ENCODE measurements at places on chromosomes 2 and 18.

- peak; percentile 4 for DNase-seq
Measured at GRCh38 chr2:152525277-152525838, 190.4 kb downstream of the FMNL2 start.

GRCh38 chr2:169511818-169512217 lies 2.3 kb downstream of the KLHL41 start:
- DNase-seq = peak; percentile 46

DNA sequence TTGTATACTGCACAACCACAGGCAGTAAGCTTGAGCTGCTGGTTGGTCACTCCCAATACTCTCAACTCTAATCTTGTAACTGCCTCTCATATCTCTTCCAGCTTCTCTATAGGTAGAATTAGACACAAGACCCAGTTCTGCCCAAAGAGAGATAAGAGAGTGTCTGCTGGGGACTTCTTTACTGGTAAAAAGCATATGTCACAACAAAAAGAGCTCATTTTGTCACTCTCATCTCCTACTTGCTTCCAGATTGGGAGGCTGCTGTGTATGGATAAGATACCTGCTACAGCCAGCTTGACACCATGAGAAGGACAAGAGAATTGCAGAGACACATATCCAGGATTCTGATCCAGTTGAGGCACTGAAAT lies 165.2 kb downstream of the PTH2R start:
- DNase-seq = no peak

DNA sequence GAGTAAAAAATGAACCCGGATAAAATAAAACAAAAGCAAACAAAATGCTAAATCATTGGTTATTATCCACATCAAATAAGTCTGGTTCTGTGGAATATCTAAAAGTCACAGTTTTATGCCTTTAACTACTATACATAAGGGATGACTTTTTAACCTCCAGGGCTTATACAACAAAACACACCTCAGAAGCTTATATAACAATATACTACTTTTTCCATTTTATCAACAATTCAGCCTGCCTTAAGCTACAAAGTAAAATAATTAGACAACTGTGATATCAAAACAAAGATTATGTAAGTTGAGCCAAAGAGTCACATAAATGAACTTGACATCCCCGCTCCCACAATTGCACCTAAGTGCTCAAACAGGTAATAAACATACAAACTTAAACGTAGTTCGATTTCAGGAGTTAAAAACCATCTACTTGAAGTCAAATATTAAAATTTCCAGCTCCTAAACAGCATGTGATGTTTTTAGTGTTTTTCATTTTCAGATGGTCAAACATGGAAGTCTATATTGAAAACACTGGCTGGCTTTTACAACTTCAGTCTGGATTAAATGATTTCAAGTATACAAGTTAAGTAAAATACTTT lies 54.7 kb downstream of the ATIC start:
- no peak for DNase-seq

- peak; percentile 70 for DNase-seq
Measured at GRCh38 chr2:166057370-166058164, 70.3 kb downstream of the SCN1A start.

DNA sequence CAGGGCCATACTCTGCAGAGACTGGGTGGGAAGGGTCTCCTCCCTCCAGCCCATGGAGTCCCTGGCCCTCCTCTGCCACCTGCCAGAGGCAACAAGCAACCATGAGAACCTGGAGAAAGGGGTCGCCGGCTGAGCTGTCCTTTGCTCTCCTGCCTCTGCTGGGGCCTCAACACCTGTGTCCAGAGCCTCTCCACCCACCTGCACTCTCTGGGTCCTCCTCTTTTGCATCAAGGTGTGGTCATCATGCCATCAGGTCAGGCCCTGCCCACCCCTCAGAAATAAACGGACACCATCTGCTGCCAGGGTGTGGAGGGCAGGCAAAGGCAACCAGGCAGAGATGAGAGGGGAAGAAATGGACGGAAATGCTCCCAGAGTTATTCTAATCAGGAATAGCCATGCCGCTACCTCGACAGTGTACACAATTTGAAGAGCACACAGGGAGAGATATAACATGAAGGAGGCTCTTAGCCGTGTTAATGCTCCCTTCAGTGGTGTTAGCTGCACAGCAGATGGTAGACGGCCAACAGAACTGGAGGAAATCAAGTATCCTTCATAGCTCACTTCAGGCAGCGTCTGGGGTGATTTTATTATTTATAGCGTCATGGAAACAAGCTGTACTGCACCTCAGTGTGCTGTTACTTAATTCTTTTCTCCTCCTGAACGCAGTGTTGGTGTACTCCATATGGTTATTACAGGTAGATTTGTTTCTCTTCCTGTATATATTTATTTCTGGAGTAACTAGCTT lies 247.9 kb downstream of the TSN start:
- peak; percentile 34 for DNase-seq

GRCh38 chr18:75208155-75208835 lies 644 bp downstream of the PTGR3 start:
- DNase-seq = peak; percentile 88

DNA sequence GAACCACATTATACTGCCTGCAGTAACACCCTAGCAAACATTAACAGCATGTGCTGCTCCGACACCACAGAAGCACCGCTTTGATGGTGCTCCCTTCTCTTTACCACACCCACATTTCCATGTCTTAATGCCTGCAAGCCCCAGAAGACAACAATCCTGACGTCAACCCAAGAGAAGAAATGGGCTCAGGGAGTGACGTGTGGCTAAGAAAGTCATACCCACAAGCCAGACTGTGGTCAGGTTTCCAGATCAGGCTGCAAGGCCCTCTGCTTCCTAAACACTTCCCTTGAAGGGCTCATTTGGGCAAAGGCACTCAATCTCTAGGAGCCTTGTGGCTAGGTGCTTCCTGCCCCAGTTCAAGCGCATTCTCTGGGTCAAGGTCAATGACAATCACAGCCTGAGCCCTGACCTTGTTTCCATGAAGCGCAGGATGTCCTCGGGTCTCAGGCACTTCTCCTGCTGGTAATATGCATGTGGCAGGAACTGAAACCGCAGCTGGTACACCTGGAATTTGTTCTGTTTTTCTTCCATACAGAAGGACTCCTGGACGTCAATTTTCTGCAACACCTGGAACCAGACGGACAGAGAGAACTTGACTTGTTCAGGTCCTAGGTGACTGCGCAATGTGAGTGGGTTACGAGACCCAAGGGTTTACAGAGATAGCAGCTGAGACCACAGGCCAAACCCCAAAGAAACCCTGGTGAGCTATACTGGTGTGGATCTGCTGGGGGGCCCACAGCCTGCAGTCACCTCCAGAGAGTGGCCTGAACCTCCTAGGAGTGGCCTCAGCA lies 67.2 kb downstream of the POLR1A start:
- DNase-seq = no peak

DNA sequence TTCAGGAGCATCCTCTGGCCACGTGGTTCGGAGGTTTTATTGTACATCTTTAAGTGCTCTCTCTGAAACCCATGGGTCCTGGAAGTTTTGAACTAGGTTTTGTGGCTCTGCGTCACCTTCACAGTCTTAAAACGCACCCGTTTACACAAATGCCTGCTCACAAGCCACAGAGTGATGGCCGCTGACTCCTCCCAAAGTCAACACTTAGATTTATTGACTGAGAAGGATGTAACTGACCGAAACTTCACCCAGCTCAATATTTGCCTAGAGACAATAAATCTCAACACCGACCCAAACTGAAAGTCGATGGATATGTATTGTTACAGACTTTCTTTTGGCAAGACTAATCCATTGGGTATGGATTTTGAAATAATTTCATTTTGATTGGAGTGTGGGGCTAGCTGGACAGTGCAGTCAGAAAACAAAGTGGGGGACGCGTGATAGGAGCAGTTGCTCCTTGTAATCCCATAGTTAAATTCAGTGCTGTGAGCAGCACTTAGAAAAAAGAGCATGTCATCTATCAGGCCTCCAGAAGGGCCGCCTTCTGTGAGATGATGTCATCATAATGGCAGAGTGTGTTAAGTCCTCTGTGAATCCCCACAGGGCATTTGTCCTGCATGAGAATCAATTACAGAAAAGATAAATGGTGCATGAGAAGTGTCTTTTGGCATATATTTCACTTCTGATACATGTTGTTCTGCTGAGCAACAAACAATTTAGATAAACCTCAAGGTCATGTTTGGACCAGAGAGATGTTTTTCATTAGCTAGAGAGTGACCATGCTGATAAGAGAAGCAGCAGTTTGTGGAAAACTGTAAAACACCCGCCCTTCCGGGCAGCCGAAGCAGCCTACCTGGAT lies 183.7 kb downstream of the INO80D start:
- DNase-seq = peak; percentile 95

DNA sequence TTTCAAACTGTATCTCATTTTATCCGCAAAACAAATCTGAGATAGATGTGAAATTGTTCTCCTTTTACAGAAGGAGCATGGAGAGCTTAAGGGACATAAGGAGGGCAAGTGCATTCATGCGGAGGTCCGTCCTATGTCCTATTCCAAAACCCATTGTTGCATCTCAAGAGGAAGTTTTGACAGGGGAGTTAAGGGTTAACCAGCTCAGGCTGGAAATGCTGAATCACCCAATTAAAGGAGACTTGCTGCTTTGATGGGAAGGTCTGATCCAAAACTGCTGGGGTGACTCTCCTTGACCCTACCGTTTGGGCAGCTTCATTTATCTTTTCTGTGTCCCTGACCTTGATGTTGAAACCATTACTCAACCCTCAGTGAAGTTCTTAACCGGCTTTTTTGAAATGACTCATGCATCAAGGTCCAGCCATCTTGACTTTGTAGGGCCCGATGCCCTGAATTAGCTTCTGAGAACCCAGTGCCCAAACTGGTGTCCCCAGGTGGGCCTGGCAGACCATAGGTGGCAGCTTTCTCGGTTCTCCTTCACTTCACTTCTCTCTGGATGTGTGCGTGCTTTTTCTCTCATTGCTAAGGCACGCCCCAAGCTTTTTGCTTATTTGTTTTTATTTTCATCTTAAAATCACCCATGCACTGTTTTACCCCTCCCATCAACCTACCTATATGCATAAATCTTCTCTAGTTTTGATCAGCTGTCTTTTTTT lies 15.9 kb upstream of the TXNDC2 start:
- DNase-seq = peak; percentile 35

DNA sequence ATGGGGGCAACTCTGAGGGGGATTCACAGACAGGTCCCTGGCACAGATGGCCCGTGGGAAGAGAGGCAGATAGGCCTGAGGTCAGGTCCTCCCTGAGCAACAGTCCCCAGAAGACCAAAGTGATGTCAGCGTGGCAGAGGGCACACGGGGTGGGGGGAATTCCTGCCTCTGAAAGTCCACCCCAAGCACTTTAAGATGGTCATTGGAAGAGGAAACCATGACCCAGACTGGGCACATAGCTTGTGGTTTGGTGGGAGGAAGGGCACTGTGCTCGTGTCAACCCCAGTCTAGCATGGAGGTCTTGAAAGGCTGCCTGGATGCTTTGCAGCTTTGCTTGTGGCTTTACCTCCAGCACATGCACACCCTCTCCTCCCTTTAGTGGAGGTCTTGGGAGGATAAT lies 38.0 kb upstream of the SIX2 start:
- DNase-seq = no peak

GRCh38 chr2:9053534-9053931 lies 50.0 kb upstream of the MBOAT2 start:
- no peak for DNase-seq

- no peak for DNase-seq
Measured at GRCh38 chr2:121390082-121390692, 105.2 kb upstream of the TFCP2L1 start.

DNA sequence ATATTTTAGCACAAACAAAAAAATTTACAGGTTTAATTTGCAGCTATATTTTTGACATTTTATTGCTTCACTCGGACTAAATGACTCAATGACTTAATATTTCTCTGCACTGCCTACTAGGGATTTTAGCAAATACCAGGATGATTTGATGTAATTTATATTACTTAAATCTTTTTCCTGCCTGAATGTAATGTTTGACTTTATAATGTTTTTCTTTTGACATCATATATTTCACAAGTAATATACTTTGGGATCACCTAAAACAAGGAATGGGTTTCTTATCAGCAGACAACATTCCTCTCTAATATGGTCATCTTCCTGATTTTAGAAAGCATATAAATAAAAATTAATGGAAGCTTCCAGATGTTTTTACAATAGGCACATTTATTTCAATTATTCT lies 253.2 kb upstream of the EPC2 start:
- no peak for DNase-seq

- DNase-seq = no peak
Measured at GRCh38 chr18:48954886-48955819, 4.4 kb upstream of the SMAD7 start.

DNA sequence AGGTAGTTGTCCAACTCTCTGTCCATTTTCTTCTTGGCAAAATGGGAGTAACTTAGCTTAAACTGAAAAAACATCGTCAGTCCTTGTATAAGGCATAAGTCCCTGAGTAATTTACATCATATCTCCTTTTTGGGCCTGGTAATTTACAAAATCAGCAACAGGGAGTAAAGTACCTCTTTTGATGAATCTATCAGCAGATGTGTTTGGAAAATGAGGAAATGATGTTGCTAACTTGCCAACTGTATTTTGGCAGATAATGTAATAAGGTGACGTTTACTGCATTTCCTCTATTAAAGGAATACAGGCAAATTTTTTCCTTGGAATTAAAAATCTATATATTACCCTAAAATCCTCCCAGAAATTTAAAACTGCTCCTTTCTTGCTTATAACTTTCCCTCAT lies 29.2 kb downstream of the ANKRD44 start:
- no peak for DNase-seq

DNA sequence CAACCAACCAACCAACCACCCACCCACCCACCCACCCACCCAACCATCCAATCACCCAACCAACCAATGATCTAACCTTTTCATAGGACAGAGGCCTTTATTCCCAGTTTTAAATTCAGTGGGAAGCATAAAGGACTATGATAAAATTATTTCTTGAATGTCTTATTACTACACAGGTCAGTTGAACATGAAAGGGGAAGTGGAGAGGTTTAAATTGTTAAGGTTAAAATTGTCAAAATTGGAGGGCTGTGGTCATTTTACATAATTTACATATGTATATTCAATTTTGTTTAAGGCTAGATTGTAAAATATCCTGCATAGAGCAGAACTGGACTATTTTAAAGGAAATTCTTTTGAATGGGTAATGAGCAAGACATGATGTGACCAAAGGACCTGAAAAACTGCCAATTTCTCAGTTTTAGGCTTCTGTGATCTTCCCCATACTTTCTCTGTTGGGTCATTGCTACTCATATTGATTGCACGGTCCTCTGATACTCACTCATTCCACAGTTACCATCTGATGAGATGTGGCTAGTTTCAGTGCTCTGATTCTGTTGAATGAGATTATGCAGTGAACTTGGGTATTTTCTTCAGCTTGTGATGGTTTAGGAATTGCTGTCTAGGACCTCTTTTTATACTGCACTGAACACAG lies 127.4 kb downstream of the PLCL1 start:
- DNase-seq = no peak

DNA sequence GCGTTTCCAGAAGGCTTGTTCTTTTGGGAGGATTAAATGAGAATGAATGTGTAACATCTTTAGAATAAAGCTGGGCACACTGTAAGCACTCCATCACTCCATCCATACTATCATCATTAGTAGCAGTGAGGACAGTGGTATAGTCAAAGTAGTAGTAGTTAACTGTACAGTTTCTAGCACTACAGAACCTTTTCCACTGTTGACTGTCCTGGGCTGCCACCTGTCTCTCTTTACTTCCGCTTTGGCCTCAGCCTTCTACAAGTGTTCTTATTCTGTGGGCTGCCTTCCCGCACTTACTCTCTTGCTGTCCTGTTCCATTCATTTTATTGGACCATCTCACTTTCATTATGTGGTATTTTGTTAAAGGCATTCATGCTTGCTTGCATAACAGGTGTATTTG lies 3.3 kb downstream of the SLC9A2 start:
- DNase-seq = peak; percentile 18

GRCh38 chr2:45045706-45046105 lies 36.5 kb upstream of the SIX2 start:
- DNase-seq = peak; percentile 36
